ENCODE measurements at places on chromosomes 13 and 19.

GRCh38 chr13:98650396-98651107, 73.6 kb upstream of the STK24 start:
- DNase-seq, result no peak

DNA sequence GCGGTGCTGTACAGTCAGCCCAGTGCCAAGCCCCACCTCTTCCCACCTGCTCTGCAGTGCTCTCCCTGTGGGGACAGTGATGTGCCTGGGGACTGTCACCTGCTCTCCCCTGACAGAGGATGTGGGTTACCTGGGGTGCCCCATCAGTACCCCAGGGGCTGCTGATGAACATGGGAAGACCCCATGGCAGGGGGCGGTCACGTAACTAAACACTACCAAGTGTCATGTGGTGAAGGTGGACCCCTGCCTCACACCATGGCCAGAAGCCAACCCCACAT, 12.7 kb downstream of the KDM4B start:
- no peak for DNase-seq

- DNase-seq, result no peak
These were observed 10.7 kb downstream of the MZT1 start for GRCh38 chr13:72716776-72717175.

DNA sequence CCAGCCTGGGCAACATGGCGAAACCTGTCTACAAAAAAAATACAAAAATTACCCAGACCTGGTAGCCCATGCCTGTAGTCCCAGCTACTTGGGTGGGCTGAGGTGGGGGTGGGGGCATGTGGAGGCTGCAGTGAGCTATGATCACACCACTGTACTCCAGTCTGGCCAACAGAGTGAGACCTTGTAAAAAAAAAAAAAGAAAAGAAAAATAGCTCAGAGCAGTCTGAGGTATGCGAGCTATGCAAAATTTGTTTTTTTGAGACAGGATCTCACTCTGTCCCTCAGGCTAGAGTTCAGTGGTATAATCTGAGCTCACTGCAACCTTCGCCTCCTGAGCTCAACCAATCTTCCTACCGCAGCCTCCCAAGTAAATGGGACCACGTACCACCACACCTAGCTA, 7.1 kb upstream of the TOMM40 start:
- DNase-seq, result no peak

GRCh38 chr19:35592226-35592625, 6.3 kb downstream of the PMIS2 start:
- DNase-seq, result peak; percentile 25

DNA sequence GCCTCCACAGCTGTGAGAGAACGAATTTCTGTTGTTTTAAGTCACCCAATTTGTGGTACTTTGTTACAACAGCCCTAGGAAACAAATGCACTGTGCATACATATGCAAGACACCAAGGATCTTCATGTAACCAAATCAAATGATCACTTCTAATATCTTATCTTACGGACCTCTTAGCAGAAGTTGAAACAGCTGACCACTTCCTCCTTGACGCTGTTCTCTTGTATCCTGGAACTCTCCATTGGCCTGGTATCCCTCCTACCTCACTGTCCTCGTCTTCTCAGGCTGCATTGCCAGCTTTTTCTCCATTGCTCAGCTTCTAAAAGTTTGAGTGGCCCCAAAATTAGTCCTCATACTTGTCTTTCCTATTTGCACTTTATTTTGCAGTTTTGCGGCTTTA, 200.4 kb downstream of the DLEU7 start:
- no peak for DNase-seq

GRCh38 chr19:6988257-6988656, 33.0 kb downstream of the MBD3L2B start:
- DNase-seq, result no peak

- peak; percentile 43 for DNase-seq
These were observed 18.5 kb downstream of the POU2F2 start for GRCh38 chr19:42113641-42114348.

Measured in Panc1 (cell line).